ENCODE measurements at places on chromosomes 7 and 10.

DNA sequence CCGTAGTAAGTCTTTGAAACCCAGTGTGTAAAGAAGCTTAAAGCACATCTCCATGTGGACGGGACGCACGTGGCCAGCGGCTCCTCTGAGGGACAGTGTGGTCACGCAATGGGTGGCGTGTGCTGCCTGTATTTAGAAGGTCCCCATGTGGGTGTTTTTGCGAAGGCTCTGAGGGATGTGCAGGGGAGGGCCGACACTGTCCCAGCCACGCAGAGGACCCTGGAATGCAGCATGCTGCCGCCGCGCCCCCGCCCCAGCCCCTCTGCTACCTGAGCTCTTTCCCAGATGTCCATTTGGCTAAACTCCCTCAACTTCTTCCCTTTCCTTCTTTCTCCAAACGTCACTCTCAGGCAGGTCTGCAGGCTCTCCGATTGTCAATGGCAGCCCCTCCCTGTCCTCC lies 8.8 kb downstream of the PFKP start:
- DNase-seq = no peak

- no peak for DNase-seq
These were observed 51.9 kb downstream of the NEURL1 start for GRCh38 chr10:103545366-103545765.

GRCh38 chr10:24034571-24034970 lies 174.4 kb upstream of the KIAA1217 start:
- no peak for DNase-seq

DNA sequence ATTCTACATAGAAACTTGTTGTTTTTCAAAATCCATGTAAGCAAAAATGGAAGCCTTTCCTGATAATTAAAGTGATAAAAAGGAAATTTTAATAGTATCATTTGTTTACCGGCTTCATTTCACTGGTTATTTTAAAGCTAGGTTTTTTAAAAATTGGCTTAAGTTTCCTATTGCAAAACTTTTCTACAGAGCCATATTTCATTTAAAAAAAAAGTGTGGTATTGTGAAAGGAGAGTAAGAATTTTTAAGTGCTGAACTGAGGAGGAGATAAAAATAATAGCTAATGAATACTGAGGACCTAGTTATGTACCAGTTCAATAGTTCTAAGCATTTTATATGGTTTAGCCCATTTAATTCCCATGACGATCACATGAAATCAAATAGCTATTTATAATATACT lies 172.2 kb upstream of the COL1A2 start:
- DNase-seq = no peak

DNA sequence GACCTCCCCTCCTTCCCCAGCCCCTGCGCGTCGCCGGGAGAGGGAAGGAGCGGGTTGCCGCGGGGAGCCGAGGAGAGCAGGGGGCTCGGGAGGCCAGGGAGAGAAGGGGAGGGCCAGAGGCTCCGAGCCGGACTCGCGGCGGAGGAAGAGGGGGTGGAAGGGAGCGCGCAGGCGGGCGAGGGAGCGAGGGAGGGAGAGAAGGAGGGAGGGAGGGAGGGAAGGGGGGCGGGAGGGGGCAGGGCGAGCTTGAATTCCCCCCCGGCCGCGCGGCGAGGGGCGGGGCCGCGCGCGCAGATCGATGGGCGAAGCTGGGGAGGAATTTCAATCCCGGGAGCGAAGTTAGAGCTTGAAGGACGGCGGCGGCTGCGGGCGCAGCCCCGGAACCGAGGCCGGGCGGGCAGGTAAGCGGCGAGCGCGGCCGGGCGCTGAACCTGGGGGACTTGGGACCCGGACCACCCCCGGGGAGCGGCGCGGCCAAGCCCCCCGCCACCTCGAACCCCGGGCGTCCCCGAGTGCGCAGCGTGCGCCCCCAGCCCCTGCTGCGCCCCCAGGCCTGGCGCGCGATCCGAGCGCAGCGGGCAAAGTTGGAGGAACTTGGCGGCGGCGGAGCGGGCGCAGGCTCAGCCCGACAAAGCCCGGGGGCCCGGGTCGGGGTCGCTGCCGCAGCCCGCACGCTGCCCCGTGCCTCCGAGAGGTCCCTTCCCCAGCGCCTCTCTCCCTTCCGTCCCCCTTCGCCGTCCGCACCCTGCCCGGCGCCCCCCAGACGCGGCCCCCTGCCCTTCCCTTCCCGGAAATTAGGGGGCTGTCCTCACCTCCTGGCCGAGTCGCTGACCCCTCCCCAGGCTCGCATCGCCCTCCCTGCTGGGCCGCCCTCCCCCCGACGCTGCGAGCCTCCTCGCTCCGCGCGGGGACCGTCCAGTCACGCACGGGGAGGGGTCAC lies at the start of gene ELFN1:
Gene ELFN1, plus strand, starts transcription at position 324 of the 940 bp plus-strand sequence. CDS start 74,320 bp downstream, outside the sequence.
- no peak for DNase-seq

DNA sequence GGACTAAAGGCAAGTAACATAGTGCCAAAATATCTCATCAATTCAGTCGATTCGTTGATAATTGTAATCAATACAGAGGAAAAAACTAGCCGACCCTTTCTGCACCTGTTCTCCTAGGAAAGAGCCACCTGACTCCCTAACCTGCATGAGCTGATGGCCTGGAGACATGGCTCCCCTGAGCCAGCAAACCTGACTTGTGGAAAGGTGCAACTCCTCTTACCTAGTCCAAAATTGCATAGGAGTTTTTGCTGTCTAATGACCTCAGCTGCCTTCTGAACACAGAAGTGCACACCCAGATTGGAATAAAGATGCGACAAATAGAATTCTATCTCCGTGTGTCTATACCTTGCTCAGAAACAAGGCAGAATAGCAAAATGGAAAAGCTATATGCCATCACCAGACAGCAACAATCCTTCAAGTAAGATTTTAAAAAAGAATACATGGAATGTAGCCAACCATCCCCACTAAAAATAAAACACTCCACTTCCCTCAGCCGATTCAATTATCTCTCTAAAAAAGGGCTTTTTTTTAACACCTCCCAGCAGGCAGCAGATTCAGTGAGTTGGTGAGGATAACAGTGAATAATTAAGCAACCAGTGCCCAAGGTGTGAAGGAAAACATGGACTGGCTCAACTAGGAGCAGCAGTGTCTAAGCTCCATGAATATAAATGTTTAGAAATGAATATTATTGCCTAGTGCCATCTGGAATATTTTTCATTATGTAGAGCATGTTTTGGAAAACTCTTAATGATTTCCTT lies 26.6 kb upstream of the LMTK2 start:
- no peak for DNase-seq

Measured in esophagus squamous epithelium (tissue), 5 donors.